ENCODE measurements at places on chromosomes 4 and X.

- DNase-seq: no peak
Measured at GRCh38 chrX:129697204-129697829, 41.5 kb upstream of the XPNPEP2 start.

- peak; percentile 43 for DNase-seq
Measured at GRCh38 chr4:110586131-110586850, 36.6 kb downstream of the PITX2 start.

- no peak for DNase-seq
Measured at GRCh38 chr4:124907881-124908280, 195.3 kb upstream of the ANKRD50 start.

GRCh38 chr4:78612398-78613178 lies 61.0 kb downstream of the ANXA3 start:
- DNase-seq: peak; percentile 63

DNA sequence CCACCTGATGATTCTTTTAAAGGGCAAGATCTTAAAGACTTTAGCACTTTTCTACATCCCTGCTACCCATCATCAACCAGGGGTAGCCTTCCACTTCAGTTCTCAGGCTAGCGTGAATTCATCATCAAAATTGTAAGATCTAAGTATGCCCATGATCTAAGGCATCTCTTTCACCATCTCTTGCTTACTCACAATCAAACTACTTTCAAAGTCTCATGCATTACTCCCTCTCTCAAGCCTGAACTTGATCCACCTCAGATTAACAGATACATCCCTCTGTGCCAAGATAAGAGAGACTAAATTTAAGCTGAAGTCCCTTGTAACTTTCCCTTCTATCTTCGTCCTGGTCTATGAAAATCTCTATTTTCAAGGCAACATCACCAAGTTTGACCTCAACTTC lies 62.8 kb downstream of the DHX15 start:
- no peak for DNase-seq

DNA sequence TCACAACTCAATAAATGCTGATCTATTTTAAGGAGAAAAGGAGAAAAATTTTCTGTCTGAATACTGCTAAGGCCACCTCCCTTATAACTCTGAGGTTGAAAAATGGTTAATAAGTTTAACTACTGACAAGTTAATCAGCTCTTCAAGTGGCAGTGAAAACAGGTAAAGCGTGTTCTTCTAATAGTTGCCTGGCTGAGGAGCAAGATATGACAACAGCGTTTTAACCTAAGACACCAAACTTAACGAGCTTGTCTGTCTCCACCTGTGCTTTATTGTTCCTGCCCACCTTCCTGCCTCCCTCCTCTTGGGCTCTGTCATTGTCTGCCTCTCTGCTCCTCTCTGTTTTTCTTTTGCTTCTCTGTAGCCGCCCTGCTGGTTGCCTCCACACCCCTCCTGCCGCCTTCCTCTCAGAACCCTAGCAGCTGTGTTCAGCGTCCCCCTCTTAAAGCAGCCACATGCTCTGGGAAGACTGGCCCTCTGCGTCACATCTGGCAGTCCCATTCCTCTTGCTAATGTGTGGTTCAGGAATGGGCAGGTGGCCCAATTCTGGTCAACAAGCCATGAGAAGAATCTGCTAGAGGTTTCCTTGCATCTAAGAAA lies 4.3 kb upstream of the TSPAN5 start:
- DNase-seq: peak; percentile 27

GRCh38 chr4:64940698-64941097 lies 531.4 kb upstream of the TECRL start:
- DNase-seq: no peak

DNA sequence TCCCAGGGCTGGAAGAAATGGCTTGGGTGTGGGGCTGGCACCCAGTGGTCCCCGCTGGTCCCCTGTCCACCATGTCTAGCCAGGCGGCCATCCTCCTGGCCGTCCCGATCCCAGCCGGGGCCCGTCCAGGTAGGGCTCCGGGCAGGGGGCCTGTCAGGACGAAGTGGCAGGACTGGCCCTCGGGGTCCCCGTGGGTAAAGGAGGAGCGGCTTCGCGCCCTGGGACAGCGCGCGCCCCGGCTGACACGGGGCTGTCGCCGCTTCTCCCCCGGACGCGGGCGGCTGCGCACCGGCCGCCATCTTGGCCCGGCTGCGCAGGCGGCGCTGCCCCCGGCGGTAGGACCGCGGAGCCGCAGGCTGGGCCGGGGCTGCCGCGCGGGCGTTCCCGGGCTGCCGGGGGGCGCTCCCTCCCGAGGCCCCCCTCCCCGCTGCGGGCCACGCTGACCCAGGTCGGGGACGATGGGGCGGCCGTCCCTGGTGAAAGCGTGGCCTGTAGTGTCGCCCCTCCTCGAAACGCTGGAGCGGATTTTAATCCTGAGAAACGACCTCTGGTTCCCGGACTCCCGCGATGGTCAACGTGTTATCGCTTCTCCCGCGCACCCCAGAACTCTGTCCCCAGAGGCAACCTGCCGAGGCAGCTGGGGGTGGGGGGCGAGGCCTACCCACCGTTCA lies 60.4 kb upstream of the BCOR start:
- no peak for DNase-seq

DNA sequence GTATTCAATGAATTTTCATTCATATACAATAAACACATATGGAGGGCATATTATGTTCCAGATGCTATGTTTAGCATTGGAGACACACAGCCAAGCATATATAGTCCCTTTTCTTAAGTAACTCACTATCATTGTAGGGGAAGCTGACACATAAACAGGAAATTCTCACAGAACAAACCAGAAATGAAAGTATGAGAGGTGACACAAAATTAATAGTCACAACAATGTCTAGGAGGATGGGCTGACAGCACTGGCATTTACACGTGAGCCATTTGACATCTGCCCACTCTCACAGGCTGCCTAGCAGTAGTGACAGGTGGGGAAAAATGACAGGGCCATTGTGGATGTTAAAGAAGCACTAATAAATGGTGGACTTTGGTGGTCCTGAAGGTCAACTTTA lies 2.6 kb upstream of the CNOT6L start:
- DNase-seq: peak; percentile 73

DNA sequence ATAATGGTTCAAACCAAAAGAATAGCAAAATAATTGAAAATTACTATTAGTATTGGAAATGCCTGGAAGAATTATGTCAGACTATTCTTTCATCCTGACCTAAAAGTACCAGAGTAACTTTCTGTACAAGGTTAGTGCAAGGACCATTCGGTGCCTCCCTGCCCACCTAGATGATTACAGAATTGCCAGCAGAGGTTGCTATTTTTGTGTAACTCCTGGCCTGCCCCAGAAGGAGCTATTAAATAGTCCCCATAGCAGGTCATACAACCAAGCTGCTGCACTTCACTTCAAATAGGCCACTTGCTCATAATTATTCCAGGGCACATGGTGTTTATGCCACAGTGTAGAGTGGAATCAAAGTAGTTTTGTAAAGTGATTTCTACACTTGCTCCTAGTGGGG lies 831.1 kb upstream of the PABPC4L start:
- DNase-seq: no peak

DNA sequence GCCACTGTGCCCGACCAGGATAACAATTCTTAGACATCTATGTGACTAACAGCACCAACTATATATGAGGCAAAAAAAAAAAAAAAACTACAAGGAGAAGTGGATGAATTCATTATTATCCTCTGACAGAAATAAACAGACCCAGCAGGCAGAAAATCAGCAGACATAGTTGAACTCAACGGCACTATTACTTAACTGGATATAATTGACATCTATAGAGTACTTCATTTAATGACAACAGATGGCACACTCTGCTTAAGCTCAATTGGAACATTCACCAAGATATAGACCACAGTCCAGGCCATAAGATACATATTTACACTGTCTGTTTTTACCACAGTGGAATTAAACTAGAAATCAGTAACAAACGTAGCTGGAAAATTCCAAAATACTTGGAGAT lies 13.3 kb downstream of the CLDN22 start:
- no peak for DNase-seq

DNA sequence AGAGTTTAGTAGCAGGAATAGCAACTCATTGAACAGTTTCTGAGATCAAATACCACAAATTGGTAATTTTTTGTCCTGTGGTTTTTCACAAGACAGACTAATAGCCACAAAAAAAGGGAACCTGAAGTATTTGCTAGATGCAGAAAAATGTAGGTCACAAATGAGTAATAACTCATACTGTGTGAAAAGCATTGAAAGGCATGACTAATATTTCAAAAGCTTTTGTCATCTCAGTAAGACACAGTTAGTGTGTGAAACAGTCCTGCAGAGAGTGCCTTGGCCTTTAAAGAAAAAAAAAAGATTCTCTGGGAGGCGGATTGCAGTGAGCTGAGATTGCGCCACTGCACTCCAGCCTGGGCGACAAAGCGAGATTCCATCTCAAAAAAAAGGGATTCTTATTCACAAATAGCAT lies 31.4 kb upstream of the SLC25A31 start:
- DNase-seq: no peak

DNA sequence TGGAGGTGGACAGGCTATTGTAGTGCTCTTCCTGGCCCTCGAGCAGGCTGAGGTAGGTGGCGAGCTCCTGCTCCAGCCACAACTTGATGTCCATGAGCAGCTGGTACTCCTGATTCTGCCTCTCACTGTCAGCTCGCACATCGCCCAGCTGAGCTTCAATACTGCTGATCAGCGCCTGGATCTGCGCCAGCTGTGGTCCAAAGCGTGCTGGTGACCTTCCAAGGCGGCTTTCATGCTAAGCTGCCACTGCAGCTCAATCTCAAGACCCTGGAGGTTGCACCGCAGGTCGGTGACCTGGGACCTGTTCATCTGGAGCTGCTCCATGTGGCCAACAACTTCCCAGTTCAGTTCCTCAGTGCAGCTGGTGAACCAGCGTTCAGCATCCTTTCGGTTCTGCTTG lies 31.2 kb downstream of the LRIT3 start:
- no peak for DNase-seq

GRCh38 chr4:167119392-167119791 lies 114.9 kb downstream of the SPOCK3 start:
- DNase-seq: no peak

DNA sequence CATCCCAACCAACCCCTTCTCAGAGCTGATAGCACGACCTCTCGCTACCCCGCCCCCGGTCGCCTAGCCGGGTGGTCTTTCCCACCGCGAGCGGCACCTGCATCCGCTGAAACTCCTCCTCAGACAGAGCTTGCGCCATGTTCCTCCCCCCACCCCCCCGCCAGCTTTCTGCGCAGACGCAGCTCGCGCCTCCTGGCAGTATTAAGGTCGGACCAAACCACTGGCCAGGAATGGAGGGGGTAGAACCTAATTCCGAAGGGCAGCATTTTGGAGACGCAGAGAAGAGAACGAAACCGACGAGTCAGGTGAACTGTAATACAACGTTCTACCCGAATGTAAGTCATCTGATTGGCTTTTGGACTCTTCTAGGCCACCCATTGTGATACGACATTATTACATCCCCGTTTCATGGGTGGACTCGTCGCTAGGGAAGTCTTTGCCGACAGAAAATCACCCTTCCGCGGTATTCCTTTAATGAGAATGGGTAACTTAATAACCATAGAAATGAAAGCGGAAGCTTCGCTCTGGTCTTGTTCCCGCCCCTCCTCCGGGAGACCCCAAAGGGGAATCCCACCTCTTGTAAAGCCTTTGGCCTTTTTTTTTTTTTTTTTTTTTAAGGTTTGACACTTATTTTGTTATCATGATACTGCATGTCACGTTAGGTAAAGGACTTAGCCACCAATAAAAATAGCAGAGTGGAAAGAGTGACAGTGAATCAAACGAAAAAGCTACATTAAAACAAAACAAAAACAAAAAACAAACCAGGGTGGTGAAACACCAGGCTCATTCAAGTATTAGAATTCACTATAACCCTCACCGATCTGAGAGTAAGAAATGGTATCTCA lies at the start of gene GRIPAP1:
TSS of gene GRIPAP1 (minus strand) at position 174 of the 845 bp plus-strand sequence. CDS start at position 139, 35 bp downstream.
- peak; percentile 87 for DNase-seq

GRCh38 chr4:22991576-22991975 lies 298.8 kb downstream of the GBA3 start:
- DNase-seq: no peak

GRCh38 chr4:84809946-84810345 lies 156.5 kb downstream of the WDFY3 start:
- no peak for DNase-seq

DNA sequence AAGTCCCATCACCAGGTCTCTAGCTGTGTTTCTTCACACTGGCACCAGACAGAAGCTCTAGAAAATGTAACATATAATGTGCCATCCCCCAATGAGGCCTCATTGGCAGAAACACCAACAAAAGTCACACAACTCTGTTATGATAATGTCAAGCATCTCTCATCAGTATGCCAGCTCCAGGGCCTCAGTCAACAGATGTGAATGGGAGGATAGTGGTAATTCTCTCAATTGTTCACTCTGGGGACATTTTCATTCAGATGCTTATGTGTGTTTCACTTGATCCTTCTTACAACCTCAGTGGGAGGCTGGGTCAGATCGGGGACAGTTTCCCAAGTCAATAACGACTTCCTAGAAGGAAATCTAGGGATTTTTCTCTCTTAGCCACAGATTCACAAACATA lies 57.5 kb upstream of the SCOC start:
- no peak for DNase-seq

DNA sequence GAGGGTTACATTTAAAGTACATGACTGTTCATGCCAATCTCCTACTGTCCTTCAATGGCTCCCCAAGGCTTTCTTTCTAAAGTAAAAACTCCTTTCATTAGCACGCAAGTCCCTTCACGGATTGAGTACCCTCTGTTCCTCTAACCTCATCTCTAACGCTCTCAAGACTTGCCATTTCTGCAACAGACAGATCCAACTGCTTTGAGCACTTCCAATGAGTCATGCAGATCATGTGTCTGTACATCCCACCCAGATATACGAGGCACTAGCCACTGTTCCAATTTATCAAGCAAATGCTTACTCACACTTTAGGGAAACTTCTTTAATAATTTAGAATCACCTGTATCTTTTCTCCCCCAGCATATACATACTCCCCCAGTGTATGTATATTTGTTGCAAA lies 332.5 kb upstream of the ZFP42 start:
- DNase-seq: no peak
